ENCODE measurements at places on chromosomes 11 and 22.

DNA sequence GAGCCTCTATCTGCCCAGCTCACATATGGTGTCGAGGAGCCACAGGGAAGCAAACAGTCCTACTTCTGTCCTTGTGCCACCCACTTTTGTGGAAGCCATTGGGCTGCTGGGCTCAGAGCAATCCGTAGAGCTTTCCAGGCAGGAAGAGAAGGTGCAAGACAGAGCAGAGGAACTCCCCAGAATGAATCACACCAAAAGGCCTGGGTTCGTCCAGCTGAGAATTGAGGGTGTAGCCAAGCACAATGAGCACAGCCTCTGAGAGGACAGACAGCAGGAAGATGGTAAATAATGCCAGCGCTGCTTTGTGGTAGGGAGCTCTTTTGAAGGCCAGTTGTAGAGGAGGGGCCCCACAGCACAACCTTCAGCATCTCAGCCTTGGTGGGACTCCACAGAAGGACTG, 237.8 kb downstream of the GRIK4 start:
- DNase-seq: no peak

DNA sequence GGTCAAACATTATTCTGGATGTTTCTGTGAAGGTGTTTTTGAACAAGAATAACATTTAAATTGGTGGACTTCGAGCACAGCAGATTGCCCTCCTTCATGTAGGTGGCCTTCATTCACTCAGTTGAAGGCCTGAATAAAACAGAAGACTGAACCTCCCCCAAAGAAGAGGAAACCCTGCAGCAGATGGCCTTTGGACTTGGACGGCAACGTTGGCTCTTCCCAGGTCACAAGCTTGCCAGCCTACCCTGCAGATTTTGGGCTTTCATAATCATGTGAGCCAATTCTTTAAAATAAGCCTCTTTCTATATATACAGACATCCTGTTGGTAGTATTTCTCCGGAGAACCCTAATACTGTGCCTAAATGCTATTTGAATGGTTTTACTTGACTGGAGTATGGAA, 432.2 kb upstream of the NARS2 start:
- no peak for DNase-seq

GRCh38 chr11:27055065-27055682, 14.6 kb downstream of the BBOX1 start:
- no peak for DNase-seq

GRCh38 chr11:128757235-128757711, 63.4 kb downstream of the FLI1 start:
- DNase-seq: no peak

- DNase-seq: no peak
These were observed 123.4 kb downstream of the COMMD9 start for GRCh38 chr11:36165621-36166397.

GRCh38 chr11:104946907-104947306, 21.5 kb downstream of the CASP4 start:
- DNase-seq: no peak

DNA sequence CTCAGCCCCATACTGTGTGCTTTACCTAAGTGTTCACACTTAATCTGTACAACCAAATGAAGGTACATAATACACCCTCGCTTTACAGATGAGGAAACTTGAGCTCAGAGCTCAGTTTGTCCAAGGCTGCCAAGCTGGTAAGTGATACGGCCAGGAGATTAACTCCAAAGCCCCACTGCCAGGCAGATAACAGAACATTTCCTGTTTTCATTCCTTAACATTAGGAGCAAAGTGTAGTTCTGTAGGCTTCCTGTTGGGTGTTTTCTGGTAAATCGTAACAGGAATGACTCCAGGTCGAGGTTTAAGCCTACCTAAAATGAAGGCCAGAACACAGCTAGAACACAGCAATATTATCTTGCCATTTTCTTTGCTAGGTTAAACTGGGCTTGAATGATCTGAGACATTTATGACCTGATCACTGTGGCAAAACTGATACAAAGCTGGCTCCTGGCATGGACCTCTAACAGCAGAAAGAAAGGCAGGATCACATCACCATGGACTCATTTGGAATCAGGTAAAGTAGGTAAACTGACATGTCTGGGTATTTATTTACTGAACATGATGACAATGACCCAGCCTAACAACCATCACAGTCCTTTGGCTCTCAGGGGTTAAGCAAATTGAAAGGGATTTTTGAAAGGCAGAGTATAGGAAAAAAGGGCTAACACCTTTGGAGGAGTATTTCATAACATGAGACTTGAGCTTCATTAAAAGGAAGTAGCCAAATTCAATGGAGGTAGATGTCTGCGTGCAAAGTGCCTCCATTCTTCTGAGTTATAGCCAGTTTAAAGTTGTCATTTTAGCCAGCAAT, 3.9 kb upstream of the NUP50 start:
- no peak for DNase-seq

- DNase-seq: no peak
These were observed 11.3 kb upstream of the CD5 start for GRCh38 chr11:61090982-61091372.

GRCh38 chr11:43979571-43980219, 37.3 kb downstream of the C11orf96 start:
- DNase-seq: no peak

- no peak for DNase-seq
These were observed 47.7 kb upstream of the DBX1 start for GRCh38 chr11:20207781-20208621.

GRCh38 chr11:26070714-26071380, 261.1 kb upstream of the ANO3 start:
- DNase-seq: no peak

All from BJ (cell line).